ENCODE measurements at places on chromosomes 7 and 10.

DNA sequence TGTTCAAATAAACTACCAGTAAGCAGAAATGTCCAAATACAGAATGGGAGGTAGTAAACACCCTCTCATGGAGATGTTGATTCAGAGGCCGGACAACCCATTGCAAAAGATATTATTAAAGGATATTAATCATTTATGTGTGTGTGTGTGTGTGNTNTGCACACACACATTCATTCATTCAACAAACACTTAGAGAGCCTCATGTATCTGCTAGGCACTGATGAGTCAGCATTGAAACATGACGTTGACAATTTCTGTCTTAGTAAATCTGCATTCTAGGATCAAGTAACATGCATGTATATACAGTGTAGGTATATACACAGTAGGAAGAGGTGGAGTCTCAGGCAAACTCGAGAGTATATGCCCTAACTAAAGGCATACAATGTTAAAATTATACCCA, 187.0 kb downstream of the ZNF365 start:
- no peak for DNase-seq

- DNase-seq: no peak
Observed at GRCh38 chr10:3336673-3337293, 164.2 kb upstream of the PITRM1 start.

GRCh38 chr7:1815051-1815481, 145.0 kb downstream of the ELFN1 start:
- DNase-seq: no peak

DNA sequence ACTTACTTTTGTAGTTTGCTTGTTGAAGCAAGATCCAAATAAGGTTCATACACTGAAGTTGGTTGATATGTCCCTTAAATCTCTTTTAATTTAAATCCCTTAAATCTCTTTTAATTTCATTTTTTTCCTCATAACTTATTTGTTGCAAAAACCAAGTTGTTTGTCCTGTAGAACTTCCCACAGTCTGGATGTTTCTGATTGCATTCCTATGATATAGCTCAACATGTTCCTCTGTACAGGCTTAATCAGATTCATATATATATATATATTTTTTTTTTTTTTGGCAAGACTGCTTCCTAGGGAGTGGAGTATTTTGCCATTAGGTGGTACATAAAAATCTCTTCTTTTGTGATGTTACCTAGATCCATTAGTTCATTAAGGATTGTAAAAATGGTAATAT, 174.9 kb upstream of the MKLN1 start:
- no peak for DNase-seq

DNA sequence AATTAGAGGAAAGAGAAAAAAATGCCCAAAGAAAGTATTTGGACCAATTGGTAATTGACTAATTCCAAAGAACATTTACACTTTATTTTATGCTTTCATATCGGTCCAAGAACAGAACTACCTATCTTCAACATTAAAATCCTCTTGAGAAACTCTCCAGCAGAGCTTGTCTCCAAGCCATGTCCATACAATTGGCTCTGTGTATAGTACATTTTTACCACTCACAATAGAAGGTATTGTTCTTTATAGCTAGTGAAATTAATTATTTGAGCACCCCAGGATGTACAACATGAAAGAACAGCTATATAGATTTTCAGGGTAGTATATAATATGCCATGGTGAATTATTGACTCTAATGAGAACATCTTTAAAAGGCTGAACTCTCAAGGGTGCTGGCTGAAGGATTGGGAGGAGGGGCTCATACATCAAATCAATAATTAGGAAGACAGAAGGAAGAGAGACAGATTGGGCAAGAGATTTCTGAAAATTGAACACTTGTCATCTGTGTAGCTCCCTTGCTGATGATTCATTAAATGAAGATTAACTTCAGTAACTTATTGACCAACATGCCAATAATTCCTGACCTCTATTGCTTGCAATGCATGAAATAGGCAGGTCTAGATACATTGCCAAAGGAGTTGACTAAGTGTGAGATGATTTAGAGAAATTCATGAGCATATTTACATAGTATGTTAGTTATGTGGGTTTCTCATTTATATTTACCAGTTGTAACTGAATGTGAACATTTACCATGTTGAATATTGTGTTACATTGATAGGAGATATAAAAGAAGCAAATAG, 249.7 kb downstream of the MTERF1 start:
- no peak for DNase-seq

GRCh38 chr10:24039897-24040296, 169.0 kb upstream of the KIAA1217 start:
- no peak for DNase-seq

DNA sequence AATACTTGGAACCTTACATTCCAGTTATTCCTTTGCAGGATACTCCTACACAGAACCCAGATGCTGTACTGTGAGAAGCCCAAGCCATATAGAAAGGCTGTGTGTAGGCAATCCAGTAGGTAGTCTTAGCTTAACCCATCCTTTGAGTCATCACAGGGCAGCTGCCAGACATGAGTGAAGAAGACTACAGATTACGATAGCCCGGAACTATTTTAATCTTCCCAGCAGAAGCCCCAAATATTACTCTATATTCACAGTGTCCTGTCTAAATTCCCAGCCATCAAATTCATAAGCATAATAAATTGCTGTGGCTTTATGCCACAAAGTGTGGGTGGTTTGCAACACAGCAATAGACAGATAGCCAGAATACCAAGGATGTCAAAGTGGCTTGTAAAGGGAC, 474.1 kb upstream of the STEAP1 start:
- DNase-seq: no peak

- no peak for DNase-seq
Observed at GRCh38 chr7:11177793-11178192, 204.1 kb downstream of the PHF14 start.

GRCh38 chr7:139734395-139734794, 43.4 kb downstream of the HIPK2 start:
- peak; percentile 44 for DNase-seq

- peak; percentile 66 for DNase-seq
Observed at GRCh38 chr7:116652793-116653192, 19.2 kb upstream of the MET start.

DNA sequence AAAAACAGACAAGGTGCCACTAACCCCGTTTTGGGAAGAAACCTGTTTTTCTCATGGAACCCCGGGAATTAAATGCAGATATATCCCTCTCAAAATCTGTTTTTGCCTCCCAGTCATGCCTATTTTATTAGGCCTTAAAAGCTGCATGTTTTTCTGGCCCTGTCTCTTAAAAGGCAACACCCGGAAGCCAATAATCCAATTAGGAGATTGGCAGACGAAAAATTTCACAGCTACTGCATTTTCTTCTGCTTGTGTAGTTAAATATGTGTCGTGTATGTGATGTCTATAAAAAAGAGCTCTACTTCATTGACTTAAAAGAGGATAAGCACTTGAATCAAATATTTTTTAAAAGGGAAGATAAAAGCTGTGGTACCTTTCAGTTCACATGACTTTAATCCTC, 31.9 kb upstream of the OPTN start:
- no peak for DNase-seq

GRCh38 chr7:32539366-32539765, 44.1 kb downstream of the AVL9 start:
- no peak for DNase-seq

Data from RKO (cell line).